Glomerular endothelial cell (primary cell): ENCODE measurements at places on chromosomes 3 and 15.

- DNase-seq = no peak
Measured at GRCh38 chr3:9390265-9390888, 7.0 kb upstream of the SETD5 start.

DNA sequence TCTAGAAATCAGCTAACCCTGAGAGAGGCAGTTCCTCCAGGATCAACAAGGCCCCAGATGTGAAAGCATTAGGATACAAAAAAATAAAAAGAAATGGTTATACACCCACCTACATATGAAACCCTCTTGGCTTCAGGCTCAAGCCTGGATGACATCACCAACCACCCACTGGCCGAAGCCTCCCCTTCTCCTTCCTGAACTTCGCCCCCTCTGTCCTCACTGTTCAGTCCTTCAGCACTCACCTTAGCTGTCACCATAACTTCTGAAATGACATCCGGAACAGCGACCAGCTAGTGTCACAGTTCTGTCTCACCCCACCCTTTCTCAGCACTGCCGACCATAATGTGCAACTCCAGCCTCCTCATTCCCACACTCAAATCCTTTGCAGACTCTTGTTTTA lies 98.7 kb downstream of the PLCH1 start:
- DNase-seq = no peak

GRCh38 chr3:18190646-18191045 lies 234.5 kb downstream of the SATB1 start:
- DNase-seq = no peak

DNA sequence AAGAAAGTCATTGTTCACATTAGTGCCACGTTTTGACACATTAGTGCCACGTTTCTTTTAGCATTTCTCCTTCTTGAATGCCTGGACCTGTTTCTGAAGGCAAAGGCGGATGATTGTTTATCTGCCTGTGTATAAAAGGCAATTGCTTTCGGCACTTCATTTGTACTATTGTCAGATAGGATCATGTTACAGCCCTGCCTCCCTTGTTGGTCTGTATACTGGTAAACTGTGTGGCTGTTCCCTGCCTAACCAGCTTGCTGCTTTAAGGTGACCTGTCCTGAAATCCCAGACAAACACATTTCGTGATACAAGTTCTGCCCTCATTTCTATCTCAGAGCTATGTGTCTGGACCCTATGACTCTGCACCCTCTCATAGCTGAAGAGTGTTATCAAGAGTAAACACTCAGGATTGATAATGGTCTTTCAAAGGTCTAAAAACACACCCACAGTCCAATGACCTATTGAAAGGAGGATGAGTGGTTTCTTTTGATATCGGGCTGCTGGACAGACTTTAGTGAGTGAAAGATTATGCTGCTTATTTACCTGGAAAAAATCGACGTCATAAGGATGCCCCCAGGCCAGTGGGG lies 276.3 kb upstream of the MCTP2 start:
- DNase-seq = no peak

GRCh38 chr15:52247461-52247860 lies 48.1 kb downstream of the MYO5C start:
- no peak for DNase-seq

GRCh38 chr15:93029214-93029835 lies 59.7 kb downstream of the RGMA start:
- no peak for DNase-seq

DNA sequence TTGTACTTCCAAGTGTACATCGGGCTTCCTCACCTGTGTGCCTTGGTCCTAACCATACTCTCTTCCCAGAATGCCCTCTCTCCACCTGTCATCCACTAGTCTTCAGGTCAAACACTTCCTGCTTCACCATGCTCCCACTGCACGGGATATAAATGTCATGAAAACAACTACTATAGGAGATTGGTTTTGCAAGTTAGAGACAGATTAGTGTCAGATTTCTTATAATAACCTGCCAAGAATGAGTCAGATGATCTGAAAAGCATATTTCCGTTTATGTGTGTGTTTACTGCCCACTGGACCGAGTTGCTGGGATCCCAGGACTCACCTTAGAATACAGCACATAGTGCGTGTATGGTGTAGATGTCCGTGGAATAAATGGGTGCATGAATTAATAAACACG lies 21.4 kb downstream of the PLA1A start:
- DNase-seq = no peak

DNA sequence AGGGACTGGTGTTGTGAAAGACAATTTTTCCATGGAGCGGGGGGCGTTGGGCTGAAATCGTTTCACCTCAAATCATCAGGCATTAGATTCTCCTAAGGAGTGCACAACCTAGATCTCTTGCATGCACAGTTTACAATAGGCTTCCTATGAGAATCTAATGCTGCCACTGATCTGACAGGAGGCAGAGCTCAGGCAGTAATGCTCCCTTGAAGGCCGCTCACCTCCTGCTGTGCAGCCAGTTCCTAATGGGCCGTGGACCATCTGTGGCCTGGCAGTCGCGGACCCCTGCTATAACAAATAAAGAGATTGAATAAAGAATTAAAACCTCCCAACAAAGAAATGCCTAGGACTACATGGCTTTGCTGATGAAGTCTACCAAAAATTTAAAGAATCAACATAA lies 25.3 kb upstream of the ANKRD28 start:
- DNase-seq = no peak

GRCh38 chr15:20409247-20409646 lies 132.4 kb downstream of the GOLGA6L6 start:
- DNase-seq = no peak

DNA sequence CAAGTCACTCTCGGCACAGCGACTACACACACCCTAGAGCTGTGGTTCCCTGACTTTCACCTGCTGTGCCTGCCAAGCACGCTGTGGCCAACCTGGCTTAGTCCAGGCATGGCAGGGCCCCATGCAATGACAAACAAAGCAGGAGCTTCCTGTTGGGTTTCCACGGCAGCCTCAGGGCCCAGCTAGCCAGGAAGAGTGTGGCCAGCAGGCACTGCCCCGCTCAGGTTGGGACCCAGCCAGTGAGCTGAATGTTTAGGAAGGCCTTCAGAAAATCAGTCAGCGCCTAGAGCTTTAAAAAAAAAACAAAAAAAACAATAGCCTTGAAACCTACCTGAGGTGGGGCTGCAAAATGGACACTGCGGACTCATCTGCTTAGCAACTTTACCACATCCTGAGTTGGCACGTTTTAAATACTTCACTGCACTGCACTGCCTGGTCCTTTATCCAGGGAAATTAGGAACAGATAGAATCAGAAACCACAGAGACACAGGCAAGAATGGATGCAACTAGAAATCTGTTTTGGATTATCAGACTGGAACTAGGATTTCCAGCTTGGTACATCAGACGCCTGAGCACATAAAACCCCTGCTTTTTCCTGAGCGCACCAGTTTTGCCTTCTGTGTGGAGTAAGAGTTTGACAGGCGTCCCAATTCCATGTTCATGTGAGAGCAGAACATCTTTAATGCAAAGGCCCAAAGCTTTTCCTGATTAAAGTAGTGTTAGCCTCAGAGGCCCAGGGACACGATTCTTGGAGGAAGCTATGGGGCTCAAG lies 36.2 kb upstream of the LDHAL6B start:
- no peak for DNase-seq

DNA sequence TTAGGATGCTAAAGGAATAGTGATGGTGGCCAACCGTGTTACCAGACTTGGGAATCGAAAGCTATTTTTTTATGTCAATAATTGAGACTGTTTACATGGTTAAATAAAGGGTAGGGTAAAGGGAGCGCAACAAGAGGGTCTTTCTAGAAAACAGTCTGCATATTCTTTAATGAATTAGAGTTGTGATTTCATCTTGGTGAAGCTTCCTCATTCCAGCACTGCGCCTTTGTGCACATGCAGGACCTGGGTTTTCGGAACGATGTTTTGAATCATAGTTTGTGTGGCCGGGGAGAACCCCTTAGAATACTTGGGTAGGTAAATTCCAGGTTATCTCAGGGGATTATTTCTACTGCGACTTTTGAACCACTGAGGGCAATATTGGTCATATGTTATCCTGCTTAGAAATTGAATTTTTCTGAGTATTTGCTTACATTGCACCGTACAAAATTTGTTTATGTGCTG lies 1.3 kb downstream of the PIK3CA start:
- no peak for DNase-seq

DNA sequence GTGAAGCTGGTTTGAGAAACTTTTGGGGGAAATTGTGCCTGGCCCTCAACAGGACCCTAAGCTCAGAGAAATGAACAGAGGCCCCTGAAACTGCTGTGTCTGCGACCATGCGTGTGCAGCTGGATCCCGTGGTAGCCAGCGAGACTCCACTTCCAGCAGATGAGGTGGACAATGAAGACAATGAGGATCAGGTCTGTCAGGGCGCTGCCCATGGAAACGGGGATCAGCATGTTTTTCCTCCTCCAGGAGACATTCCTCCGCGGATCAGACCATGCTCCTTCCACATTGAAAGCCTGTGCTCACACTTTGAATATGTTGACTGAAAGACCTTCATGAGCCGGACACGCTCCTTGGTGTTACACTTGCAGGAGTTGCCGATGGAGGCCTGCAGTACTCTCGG lies 1439.8 kb upstream of the ALCAM start:
- no peak for DNase-seq

GRCh38 chr3:162338514-162338913 lies 841.9 kb downstream of the OTOL1 start:
- DNase-seq = peak; percentile 29

DNA sequence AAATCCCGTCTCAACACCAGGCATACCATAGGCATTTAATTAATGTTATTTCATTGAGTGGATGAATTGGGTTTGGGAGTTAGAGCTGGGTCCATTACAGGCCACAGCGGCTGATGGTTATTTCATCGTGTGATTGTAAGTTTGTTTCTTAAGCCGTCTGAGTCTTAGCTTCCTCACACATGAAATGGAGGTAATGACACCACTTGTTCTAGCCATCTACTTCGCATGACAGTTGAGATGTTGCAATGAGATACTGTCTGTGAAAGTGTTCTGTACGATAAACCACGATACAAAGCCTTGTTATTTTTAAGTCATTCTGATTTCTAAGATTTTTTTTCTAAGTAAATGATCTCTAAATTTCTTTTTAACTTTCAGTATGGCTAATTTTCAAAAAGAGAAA lies 8.6 kb upstream of the TP63 start:
- DNase-seq = no peak

GRCh38 chr3:164524201-164524600 lies 554.1 kb downstream of the SI start:
- DNase-seq = no peak

DNA sequence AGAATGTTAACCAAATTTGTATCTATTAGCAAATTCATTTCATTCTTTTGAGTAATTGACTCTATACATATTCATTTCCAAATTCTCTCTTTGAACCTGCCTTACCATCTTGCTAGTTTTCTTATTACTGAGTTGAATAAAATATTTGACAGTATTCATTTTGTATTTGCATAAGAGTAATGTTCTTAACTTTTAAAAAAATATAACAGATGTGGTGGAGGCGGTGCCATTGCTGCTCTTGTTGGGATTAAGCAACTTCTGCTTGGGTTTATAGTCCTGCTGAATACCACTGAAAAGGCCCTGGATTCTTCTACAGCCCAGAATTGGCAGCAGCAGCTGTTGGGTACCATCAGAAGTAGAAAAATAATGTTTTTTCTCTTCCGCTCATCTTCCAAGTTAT lies 148.9 kb upstream of the PEX5L start:
- DNase-seq = no peak

DNA sequence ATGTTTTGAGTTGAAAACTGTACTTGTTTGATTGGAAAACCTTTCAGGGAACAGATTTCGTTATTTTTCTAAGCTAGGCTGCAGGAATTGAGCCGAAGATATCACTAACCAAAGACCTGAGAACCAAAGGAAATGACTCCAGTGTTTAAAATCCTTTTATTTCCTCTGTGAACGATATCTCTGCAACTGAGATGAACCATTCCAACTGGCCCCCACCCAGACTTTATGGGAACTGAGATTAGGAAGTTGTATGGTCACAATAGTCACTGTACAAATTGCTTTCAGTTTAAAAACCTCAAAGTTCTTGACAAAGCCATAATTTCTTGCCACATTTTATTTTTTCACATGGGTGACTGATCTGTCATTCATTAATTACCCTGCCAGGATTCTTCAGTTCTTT lies 232.4 kb downstream of the RBMS3 start:
- no peak for DNase-seq

DNA sequence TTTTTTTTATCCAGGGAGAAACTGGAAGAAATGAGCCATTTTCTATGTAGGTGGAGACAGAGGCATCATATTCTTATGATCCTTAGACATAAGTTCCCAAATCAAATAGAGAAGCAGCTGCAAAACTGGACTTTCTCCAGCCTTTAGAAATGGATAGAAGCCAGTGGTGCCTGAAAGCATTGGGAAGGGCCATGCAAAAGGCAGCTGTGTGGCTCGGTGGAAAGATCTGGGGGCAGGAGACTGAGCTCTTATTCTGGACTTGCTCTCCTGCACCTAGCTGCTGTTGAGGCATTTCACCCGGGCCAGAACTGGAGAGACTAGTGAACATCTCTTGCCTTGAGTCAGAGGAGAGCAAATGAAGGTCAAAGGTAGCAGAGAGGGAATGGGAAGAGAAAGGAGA lies 73.1 kb downstream of the TFG start:
- no peak for DNase-seq

DNA sequence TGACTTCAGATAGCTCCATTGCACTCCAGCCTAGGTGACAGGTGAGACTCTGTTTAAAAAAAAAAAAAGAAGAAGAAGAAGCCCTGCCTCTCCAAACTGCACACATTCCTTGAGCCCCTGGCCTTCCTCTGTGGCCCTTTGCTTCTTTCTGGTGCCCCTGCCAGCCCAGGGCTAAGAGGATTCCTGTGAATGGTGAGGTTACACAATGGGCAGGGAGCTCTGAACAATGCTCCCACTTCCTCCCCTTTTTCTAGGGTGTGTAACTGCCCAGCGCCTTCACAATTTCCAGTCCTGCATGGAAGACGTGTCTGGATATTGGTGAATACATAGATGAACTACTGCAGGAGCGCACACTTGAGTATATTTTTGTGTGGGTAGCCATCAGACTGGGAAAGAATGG lies 3.6 kb upstream of the AMOTL2 start:
- no peak for DNase-seq

DNA sequence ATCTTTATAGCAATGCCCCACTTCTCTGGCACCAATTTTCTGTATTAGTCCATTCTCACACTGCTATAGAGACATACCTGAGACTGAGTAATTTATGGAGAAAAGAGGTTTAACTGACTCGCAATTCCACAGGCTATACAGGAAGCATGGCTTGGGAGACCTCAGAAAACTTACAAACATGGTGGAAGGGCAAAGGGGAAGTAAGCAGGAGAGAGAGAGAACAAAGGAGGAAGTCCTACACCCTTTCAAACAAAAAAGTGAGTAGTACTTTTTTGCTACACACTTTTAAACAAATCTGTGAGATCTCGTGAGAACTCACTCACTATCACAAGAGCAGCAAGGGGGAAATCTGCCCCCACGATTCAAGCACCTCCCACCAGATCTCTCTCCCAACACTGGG lies 67.8 kb upstream of the ZBED2 start:
- no peak for DNase-seq

- DNase-seq = no peak
Measured at GRCh38 chr15:80234883-80235282, 17.1 kb downstream of the CTXND1 start.

GRCh38 chr3:25907081-25907480 lies 117.2 kb downstream of the OXSM start:
- no peak for DNase-seq
